GM23248 (cell line): ENCODE measurements at places on chromosomes 13 and 19. TPM values are rescaled to one million over a fixed set of nuclear protein-coding genes. Genes with fewer than 3 reads are reported as not detected.

The RAVER1 gene
- total RNA-seq = 23.0 and 27.1 TPM in 2 replicates

The ARGLU1 gene
- 38.4 and 55.8 TPM in 2 replicates for total RNA-seq

The CACNG8 gene
- total RNA-seq = 0.11 TPM in 1 of 2 replicates, not detected in the other

The PLVAP gene
- not detected in 2 replicates for total RNA-seq

The FARP1 gene
- total RNA-seq = 43.3 and 56.6 TPM in 2 replicates

The MICU2 gene
- total RNA-seq = 44.1 and 61.7 TPM in 2 replicates

The C19orf73 gene
- 0.86 TPM in 1 of 2 replicates, not detected in the other for total RNA-seq

- peak; percentile 59 for DNase-seq
Observed at GRCh38 chr13:29845440-29846056, 4.9 kb downstream of the UBL3 start.

GRCh38 chr19:31338069-31338776, 11.0 kb downstream of the TSHZ3 start:
- peak; percentile 55 for DNase-seq

GRCh38 chr13:28046981-28047380, 53.4 kb downstream of the FLT3 start:
- peak; percentile 67 for DNase-seq

- DNase-seq = no peak
Observed at GRCh38 chr13:99514801-99515200, 13.5 kb downstream of the TM9SF2 start.

- DNase-seq = peak; percentile 51
Observed at GRCh38 chr13:40974460-40975407, 44.4 kb downstream of the ELF1 start.
